ENCODE measurements at places on chromosomes 2 and 18. TPM values are rescaled to one million over a fixed set of nuclear protein-coding genes. Genes with fewer than 3 reads are reported as not detected.

DNA sequence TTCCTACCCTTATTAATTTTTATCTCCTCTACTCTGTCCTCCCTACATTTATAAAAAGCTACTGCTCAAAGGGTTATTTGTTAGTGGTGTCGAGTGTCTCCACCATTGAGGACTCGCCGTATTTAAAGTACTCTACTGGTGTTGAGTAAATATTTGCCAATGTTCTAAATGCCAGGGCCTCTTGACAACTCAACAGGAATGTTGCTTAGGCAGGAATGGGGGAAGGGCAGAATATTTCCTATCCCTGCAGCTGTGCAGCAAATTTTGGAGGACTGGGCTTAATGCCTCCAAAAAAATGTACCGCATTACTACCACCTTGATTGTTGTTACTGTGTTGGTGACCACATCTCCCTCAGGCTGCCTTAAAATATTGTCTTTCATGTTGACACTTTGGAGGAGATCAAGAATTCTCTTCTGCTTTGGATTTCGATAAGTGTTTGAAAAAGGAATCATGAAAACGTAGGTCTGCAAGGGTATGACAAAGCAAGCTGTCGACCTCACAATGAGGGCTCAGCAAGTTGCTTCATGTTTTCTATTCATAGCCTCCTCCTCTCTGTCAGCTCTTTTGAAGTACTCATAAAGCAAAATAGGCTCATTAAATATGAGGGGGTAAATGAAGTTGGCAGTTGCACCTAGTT, 84.3 kb downstream of the EFEMP1 start:
- DNase-seq, result peak; percentile 50

- DNase-seq, result no peak
Measured at GRCh38 chr2:226181909-226182308, 617.7 kb downstream of the IRS1 start.

GRCh38 chr2:231879216-231879615, 47.0 kb downstream of the NPPC start:
- DNase-seq, result no peak

DNA sequence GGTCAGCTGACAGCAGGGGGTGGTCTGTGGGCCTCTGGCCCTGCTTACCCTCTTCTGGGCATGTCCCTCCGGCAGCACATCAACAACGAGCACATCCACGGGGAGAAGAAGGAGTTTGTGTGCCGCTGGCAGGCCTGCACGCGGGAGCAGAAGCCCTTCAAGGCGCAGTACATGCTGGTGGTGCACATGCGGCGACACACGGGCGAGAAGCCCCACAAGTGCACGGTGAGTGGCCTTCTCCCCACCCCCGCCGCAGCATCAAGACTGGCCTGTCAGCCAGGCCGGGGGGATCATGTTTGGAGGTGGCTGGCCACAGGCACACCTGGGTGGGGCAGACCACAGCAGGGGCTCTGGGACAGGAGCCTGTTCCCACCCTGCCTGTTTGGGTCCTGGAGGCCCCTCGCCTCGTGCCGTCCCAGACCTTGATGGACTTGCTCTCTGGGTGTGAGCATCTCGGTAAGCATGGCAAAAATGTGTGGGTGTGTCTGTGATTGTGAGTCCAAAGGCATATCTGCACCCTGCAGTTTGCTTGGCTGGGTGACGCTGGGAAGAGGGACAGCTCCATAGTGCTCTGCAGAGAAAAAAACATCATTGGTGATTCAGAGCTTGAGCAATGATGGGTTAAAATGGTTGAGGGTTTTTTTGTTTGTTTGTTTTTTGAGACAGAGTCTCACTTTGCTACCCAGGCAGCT, 242.8 kb downstream of the GLI2 start:
- no peak for DNase-seq

DNA sequence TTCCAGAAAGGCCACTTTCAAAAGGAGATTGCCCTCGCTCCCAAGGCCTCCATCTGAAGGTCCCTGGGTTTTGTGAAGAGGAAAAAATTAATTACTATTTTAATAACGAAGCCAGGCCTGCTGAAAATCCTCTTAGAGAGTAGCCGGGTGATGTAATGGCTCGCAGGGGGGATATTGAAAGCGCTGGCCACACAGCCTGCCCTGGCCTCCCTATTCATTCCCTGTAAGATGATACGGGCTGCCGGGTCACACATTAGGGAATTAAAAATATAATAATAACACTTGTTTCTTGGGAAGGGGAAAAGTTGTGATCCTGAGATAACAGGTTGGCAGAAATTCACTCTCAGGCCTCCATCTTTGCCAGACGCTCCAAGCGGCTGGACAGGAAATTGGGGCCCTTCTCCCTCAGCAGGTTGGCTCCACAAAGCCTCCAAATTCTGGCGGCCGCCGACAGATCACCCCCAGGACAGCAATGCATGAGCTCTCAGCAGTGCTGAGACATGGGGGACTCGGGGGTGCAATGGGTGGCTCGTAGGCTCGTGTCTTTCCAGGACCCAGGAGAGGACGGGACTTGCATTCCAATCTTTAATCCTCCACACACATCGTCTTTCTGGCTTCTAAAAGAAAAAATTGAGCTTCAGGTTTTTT, 299.9 kb upstream of the SALL3 start:
- no peak for DNase-seq

GRCh38 chr2:205768815-205769494, 86.7 kb downstream of the NRP2 start:
- peak; percentile 60 for DNase-seq

IL1B gene
- total RNA-seq, result 2.6 TPM

ODC1 gene
- total RNA-seq, result 69.0 TPM

CHPF gene
- total RNA-seq, result 117 TPM

KCNG3 gene
- total RNA-seq, result 0.02 TPM

All from M059J (cell line).